ENCODE measurements at places on chromosomes 5 and 9.

DNA sequence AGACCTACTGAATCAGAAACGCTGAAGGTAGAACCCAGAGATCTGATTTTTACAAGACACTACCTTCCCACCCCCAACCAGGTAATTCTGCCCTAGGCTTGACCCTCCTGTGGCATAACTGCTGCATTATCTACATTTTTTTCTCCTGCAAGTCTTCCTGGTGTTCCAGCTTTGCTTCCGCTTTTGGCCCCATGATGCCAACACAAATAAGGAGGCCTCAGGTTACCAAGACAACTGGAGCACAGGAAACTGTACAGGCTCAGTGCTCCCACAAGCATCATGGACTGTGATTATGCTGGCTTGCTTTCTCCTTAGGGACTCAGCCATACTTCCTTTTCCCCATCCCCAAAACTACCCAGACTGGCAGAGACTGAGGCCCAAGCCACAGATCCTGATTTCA, 6.6 kb upstream of the MSMP start:
- no peak for DNase-seq

DNA sequence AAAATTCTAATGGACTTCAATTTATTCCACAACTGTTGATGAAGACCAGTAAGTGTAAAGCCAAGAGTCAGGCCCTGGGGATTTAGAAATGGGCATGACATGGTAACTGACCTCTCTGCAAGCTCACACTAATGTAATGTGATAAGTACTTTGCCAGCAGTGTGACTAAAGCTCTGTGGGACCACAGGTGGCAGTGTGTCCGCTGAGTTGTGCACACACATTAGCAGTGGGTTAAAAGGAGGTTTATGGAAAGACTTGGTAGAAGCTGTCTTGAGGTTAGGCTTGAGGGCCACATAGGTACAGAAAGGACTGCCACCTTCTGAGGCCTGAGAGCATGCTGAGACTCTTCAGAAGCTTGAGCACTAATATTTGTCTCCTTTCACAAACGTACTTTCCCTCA, 67.6 kb downstream of the UBAP1 start:
- no peak for DNase-seq

DNA sequence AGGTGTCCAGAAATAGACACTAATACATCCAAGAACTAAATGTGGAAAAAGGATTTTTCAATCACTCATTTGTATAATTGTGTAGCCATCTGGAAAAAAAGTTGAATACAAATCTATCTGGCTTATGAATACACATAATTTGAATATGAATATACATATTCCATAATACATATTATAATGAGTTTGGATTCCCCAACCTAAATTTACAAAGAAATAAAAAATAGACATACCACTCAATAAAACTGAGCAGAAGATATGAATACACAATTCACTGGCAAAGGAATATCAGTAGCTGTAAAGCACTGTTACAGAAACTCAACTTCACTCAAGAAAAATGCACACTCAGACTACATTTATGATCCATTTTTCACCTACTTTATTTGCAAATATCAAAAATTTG, 121.9 kb upstream of the EDIL3 start:
- no peak for DNase-seq

GRCh38 chr5:32109236-32109635, 64.9 kb downstream of the GOLPH3 start:
- no peak for DNase-seq

- DNase-seq, result no peak
These were observed 199.4 kb upstream of the NFIL3 start for GRCh38 chr9:91623004-91623403.

DNA sequence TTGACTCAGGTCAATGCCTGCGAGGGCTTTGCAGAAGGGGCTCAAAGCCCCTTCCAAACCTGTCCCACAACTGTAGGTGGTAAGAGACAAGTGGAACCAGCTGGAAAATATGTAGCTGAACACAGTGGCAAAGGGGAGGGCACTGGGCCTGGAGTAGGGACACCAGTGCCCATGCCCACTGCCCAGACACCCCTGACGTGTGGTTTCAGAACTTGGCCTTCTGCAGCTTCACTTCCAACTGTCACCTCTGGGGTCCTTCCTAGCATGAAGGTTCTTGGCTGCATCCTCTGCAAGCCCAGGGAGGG, 233.1 kb upstream of the IRX1 start:
- DNase-seq, result no peak

DNA sequence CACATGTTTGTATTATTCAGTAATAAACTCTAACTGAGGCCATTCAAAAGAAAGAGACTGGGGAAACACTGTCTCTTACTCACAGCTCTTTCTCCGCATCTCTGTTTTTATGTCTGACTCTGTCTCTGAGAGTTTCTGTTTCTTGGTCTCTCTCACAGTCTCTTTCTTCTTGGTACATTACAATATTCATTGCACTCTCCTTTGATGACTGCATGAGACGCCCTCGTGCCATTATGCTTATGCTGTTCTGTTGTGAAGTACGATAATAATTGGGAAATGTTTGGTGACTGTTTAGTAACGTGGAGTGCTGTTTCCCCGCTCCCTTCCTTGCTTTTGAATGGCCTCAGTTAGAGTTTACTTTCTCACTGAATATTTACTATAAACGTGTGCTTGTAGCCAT, 25.3 kb upstream of the TLX3 start:
- DNase-seq, result no peak

DNA sequence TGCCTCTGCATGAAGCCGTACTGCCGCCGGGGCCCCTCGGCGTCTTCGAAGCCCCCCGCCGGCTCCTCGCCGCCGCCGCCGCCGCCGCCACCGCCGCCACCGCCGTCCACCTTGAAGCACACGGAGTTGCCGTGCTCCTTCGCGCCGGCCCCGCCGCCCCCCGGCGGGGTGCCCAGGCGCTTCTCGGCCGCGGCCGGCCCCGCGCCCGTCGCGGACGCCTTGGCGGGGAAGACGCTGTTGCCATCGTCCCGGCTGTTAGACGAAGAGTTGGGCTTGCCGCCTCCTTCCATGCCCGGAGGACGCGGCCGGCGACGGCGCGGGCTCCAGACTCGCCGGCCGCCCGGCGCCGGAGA, 400 bp downstream of the HCN1 start:
- no peak for DNase-seq

DNA sequence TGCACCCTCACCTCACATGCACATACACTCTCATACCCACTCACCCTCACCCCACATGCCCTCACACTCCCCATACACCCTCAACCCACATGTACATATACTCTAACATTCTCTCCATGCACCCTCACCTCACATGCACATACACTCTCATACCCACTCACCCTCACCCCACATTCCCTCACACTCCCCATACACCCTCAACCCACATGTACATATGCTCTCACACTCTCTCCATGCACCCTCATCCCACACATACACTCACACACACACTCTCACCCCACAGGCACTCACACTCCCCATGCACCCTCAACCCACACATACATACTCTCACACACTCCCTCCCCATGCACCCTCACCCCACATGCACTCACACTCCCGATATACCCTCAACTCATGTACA, 550.2 kb upstream of the DAP start:
- DNase-seq, result no peak

GRCh38 chr5:145922059-145922458, 14.3 kb upstream of the SH3RF2 start:
- DNase-seq, result no peak

GRCh38 chr9:121757281-121757585, 105.8 kb downstream of the DAB2IP start:
- no peak for DNase-seq

Measured in CD8-positive, alpha-beta memory T cell (primary cell).